Endothelial cell (in vitro differentiated cells): ENCODE measurements at places on chromosomes 4 and X. TPM values are rescaled to one million over a fixed set of nuclear protein-coding genes. Genes with fewer than 3 reads are reported as not detected.

GRCh38 chrX:150087612-150088011 lies 149.3 kb upstream of the EOLA2 start:
- DNase-seq, result no peak

DNA sequence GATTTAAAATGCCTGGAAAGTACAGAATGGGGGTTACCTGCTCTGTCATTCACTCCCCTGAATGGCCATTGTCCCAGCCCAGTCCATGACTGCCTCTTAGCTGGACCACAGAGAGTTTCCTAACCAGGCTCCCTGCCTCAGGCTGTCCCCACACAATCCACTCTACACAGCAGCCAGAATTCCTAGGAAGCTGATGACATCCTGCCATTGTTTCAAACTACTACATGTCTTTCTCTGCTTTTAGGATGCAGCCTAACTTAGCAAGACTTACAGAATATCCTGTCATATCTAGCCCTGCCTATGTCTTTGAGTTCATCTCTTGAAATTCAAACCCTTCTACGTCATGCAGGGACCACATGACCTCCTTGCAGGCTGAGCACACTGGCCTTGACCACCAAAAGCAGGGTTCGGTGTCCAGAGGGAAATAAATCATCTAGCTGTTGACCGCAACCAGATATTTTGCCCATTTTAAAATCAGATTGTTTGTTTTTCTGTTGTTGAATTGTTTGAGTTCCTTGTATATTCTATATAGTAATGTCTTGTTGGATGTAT lies 16.1 kb upstream of the CRMP1 start:
- peak; percentile 40 for DNase-seq

The NCAPG gene
- 7.1 TPM for total RNA-seq

DNA sequence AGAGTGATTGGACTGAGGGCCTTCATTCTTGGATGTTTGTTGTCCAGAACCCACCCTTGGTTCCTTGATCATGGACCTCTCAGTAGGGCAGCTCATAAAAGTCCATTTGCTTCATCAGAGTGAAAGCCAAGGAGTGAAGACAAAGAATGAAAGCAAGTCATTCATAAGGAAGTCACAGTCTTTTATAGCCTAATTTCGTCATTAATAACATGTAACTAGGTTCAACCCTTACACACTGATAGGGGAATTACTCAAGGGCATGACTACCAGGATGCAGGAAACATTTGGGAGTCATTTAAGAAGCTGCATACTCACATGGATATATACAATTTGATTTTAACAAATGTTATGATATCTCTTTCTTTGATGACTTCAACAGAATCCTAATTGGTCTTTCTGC lies 95.2 kb downstream of the RPA4 start:
- DNase-seq, result no peak

DNA sequence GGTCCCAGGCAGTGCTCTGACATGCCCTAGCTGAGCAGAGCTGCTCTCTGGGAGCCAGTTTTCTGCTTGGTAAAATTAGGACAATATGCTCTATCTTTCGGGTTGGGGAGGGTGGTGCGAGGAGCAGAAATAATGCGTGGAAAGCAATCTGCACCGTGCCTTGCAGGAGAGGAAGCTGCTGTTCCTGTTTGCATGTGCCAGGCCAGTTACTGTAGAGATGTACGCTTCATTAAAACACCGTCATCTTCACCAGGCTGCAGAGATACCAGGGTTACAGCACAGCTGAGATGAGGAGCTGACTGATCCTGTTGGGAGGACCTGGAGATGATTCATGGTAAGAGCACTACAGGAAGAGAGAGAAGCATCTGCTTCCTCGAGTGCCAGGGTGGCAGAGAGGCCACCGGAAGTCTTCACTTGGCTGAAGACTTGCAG lies 29.5 kb upstream of the IRF2 start:
- no peak for DNase-seq

The LRIT3 gene
- 0.95 TPM for total RNA-seq

The FANCB gene
- 6.0 TPM for total RNA-seq

The C4orf51 gene
- not detected for total RNA-seq

The IL2RG gene
- not detected for total RNA-seq

- DNase-seq, result no peak
Observed at GRCh38 chrX:574251-574650, 56.3 kb upstream of the SHOX start.

The FAM47E gene
- total RNA-seq, result 1.1 TPM

DNA sequence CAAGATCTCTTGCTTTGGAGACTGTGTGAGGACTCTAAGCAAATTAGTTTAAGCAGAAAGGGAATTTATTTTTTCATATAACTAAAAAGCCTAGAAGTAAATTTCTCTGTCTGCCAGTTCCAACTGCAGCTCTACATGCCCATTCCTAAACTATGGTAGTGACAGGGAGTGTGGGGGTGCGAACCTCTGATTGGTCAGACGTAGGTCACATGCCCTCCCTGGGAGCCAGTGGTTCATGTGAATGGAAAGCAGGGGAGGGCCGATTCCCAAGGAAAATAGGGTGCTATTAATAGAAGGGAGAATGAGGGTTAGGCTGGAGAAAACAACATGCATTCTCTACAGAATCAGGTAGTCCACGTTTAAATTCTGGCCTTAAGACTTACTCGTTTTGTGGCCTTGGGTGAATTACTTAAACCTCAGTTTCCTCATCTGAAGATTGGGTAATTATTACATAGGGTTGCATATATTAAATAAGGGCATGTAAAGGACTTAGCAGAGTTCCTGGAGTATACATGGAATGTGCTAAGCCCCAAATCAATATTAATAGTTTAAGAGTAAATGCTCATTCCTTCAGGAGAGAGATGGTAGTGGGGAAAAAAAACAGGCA lies 7.2 kb downstream of the RAB33B start:
- no peak for DNase-seq

DNA sequence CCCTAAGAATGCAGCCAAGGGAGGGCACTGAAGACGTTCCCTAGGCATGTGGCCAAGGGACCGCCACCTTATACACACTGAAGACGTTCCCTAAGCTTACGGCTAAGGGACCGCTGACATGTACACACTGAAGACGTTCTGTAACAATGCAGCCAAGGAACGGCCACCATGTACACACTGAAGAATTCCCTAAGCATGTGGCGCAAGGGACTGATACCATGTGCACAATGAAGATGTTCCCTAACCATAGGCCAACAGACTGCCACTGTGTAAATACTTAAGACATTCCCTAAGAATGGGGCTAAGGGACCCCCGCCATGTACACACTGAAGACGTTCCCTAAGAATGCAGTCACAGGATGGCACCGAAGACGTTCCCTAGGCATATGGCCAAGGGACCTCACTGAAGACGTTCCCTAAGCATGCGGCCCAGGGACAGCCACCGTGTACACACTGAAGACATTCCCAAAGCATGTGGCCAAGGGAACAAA lies 36.1 kb downstream of the DHRSX start:
- no peak for DNase-seq

DNA sequence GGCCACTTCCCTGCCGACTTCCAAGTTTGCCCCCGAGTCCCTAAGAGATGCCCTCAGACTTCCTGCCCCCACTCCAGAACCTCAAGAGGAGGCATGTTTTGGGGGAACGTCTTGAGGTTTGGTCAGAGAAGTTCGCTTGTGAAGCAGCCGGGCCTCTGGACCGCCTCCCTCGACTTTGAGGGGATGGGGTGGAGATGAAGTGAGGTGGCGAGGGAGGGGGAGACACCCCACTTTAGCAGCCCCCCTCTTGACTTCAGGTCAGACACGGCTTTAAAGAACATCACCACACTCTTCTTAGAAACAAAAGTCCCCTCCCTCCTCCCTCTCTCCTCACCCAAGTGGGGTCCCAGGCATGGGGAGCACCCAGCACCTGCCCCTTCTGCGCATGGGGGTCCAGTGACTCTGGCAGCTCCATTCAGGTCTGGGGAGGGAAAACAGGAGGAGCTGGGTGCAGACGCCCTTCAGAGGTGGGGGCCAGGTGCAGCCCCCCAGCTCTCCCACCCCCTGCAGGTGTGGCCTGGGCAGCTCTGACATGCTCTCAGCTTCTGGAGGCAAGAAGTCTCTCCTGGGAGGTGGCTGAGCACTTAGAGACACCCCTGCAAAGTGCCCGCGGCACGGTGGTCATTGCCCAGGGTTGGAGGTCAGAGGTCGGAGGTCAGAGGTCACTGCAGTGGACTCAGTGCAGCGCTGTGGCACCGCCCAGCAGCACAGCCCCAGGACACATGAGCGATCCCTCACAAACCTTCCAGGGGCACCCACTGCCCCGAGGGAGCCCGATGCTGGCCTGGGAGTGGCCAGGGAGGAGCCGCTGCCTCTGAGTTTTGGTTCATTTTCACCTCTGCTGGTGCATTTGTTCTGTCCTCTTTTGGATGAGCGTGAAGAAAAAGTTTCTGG lies 108.8 kb downstream of the CPZ start:
- no peak for DNase-seq

- DNase-seq, result no peak
Observed at GRCh38 chr4:139184129-139184528, 7.1 kb upstream of the ELF2 start.

- no peak for DNase-seq
Observed at GRCh38 chr4:125368671-125369081, 53.9 kb downstream of the FAT4 start.

GRCh38 chrX:53321943-53322497 lies 40.6 kb upstream of the IQSEC2 start:
- DNase-seq, result no peak

- no peak for DNase-seq
Observed at GRCh38 chrX:40433160-40433559, 147.6 kb upstream of the ATP6AP2 start.

DNA sequence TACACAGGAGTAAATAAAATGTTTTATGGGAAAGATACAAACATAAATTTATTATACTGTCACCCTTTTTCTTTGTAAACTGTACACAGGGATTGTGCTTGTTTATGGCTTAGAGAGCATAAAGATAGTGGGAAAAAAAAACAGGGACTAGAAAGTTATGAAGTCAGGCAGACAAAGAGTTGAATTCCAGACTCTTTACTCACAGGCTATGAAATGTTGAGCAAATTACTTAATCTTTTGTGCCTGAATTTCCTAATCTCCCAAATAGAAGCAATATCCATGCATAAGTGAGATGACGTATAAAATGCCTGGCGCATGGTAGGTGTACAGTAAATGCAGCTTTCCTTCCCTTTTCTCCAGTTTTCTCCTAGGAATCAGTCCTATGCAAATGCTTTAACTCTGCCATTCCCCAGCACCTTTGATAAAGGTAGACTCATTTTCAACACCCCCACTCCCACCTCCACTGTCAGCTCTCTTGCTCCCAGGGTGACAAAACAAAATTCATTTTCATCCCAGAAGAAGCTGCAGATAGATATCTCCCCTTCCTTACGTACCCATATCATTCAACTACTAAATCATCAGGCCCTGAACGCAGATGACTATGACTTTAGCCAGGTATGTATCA lies 44.5 kb upstream of the BTC start:
- DNase-seq, result no peak

DNA sequence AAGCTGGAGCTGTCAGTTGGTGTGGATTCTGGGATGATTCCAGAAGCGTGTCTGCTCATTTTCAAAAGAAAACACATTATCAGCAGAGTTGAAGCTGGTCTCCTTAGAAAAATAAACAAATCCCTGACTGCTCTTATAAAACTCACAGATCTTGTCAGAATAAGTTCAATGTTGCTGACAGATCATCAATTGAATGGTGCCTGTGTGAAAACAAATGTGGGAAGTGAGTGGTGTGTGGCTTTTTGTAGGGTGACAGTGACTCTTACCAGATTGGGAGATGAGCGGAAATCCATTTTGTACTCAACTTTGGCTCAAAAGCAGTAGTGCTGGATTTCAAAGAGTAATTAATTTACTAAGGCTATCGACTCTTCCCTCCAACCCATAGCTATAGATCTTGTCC lies 807.8 kb downstream of the RAPGEF2 start:
- no peak for DNase-seq

DNA sequence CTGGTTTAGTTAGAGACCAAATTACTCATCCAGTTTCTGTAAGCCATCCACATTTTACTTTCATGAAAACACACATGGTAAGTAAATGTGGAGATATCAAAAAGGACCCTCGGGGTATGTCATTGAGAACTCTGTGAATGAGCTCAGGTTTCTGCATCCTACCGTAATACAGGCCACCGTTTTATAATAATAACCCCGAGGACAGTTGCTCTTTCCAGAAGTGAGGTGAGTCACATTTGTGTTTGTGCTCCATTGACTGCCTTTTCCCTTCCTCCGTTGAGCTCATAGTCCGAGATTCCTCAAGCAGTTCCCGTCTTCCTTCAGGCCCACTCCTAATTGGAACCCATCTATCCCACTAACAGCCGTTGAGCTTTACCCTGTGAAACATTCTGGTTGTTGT lies 95.3 kb downstream of the GRID2 start:
- DNase-seq, result no peak

GRCh38 chrX:120316587-120317283 lies 5.5 kb upstream of the TMEM255A start:
- no peak for DNase-seq

DNA sequence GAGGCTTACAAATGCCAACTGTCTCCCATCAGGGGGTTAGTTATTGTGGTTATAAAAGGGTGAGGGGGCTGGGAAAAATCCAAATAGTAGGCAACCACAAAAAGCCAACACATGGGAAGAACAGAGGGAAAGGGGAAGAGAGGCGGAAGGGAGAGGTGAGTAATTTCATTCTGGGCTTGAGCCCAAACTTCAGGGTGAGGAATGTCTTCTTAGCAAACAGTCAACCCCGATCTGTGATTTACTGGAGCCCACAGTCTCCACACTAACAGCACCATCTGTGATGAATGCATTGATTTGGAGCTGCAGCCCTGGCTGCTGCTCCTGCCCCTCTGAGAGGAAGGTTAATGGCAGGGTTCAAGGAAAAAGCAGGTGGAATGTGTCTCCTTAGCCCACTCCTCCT lies 162.2 kb upstream of the GPR101 start:
- DNase-seq, result no peak

DNA sequence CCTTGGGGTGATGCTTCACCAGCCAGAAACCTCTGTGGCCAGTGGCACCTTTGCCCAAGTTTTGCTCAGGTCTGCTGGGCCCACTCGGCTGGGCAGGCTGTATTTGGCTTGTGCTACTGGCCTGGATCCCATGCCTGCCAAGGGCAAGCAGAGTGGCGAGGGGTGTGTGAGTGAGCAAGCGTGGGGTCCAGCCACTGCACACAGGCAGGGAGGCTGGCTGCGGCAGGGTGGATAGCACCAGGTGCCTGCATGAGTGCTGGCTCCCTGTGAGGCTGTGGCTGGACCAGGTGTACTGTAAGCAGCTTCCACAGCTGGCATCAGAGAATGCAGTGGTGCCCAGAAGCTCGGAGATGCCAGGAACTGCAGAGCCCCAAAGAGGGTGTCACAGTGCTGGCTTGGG lies 478.5 kb downstream of the STPG2 start:
- no peak for DNase-seq

The TEX13D gene
- total RNA-seq, result not detected
